ENCODE measurements at places on chromosomes 16 and 17.

- DNase-seq, result no peak
Measured at GRCh38 chr17:76232342-76232741, 8.0 kb downstream of the RNF157 start.

GRCh38 chr16:12819126-12820117 is 15.7 kb upstream of the CPPED1 start:
- DNase-seq, result peak; percentile 53

GRCh38 chr17:59846394-59847165 is 46.2 kb downstream of the TUBD1 start:
- DNase-seq, result peak; percentile 46

DNA sequence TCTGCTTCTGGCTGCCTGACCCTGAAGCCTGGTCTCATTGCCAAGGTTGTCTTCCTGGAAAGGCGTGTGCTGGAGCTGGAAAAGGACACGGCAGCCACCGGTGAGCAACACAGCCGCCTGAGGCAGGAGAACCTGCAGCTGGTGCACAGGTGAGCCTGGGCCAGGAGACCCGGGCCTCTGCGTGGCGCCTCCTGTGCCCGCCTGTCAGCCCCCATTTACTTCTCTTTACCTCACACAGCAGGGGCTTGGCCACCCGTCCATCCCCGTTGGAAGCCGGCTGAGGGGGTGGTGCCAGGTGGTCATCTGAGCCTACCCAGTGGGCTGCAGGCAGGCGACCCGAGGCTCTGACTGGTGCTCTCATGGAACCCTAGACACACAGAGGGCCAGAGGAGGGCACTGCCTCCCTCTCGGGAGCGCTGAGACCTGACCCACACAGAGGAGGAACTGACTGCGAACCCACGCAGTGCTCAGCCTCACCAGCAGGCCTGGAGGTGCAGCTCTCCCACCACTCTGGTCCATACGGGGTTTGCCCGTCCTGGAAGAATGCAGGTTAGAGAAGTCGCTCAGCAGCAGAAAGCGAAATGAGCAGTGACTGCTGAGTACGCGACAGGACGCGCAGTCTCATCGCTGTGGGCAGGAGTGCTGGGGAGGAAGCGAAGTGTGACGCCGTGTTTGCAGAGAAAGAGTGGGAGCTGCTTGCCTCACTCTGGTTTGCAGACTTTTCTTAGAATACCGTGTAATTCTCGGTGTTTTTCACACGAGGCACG is 21.9 kb upstream of the CAPN15 start:
- no peak for DNase-seq

GRCh38 chr16:19410435-19411171 is 7.1 kb upstream of the TMC5 start:
- DNase-seq, result no peak

DNA sequence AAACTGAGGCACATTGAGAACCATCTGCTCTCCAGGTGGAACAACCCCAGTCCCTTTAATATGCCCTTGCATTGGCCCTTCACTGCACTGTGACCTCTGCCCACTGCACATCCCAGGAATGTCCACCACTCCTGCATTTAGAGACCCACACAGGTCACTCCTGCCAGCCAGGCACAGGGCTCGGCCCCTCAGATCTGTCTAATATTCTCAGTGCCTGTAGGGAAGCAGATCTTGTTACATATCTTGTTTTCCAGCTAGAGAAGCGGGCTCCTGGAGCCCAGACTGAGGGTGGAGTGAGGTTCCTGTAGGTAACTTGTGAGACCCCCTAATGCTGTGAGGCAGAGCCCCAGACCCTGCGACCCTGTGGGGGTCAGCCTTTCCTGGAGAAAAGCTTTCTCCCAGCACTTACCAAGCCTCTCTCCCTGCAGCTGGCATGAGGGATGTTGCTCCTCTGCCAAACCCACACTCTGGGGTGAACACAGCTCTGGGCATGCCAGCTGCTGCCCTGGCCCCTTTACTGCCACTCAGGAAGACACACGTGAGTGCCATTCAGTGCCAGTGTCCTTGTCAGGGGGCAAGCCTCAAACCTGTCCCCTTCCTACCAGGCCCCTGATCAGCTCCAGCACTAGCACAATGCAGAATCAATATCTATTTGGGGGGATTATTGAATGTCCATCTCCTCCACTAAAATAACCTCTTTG is 40.3 kb upstream of the CRHR1 start:
- no peak for DNase-seq

- DNase-seq, result peak; percentile 17
Measured at GRCh38 chr17:59746849-59747445, 39.5 kb downstream of the VMP1 start.

DNA sequence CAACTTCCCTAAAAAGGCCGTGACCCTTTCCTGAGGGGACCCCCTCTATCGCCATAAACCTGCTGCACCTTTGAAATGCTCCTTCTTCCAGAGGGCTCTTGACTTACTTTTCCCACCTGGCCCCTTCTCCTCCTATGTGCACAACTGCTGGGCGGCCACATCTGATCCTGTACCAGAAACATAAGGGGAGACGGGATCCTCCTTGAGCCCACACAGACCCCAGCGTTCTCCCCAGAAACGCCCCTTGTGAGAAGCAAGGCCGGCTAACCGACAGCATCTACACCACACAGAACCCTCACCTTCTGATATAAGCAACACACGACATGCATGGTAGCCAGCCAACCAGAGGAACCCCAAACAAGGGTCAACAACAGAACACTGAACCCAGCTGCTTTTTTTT is 14.2 kb upstream of the MNT start:
- DNase-seq, result no peak

DNA sequence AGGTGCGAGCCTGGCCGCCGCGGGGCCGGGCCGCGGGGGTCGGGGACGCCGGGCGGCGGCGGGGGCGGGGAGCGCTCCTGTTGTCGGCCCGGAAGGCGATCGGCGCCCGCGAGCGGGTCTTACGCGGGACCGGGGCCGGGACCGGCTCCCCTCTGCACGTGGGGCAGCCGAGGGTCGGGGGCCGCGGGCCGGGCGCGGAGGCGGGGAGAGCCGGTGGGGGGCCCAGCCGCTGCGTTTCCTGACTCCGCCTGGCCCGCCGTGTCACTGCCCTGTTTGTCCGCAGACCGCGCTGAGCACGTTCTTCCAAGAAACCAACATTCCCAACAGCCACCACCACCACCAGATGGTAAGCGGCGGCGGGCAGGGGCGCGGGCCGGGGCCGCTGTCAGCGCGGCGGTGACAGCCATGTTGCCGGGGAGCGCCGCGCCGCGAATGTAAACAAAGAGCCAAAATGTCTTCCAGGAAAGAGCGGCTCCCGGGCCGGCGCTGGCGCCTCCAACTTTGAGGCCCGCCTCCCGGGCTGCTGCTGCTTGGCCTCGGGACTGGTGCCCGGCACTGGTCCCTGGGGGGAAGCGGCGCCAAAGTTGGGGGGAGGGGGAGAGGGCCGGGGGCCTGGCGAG is 586 bp downstream of the UBALD2 start:
- DNase-seq, result peak; percentile 69

GRCh38 chr16:59339871-59340270 is 605.8 kb upstream of the GOT2 start:
- no peak for DNase-seq

- no peak for DNase-seq
Measured at GRCh38 chr16:56753410-56753809, 23.5 kb downstream of the NUP93 start.

DNA sequence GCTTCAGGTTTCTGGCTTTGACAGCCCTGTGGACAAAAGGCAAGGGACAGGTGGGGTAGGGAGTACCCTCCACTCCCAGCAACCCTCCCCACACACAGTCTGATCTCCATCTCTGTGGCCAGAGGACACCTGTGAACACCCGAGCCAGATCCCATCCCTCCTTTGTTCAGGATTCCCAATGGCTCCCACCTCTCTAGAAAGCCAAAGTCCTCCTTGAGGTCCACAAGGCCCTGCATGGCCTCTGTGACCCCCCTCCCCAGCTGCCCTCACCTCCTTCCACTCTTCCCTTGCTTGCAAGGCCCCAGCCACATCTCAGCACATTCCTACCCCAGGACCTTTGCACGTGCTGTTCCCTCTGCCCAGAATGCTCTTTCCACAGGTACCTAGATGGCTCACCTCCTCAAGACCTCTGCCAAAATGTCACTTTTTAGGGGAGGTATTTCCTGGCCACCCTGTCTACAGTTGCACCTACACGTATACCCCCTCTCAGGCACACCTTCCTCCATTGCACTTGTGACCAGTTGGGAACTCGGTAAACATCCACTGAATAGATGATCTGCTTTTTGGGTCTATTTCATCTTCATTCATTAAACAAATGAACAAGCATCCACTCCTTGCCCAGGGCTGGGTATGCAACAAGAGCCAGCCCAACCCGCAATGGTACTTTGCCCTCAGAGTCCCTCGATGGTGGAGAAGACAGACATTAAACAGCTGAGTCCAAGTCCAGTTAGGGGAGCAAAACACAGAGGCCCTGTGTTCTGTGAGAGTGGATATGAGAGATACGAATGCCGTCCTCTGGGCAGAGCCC is 107.0 kb downstream of the CRLF3 start:
- DNase-seq, result no peak

GRCh38 chr16:85602402-85603202 is 10.5 kb upstream of the GSE1 start:
- DNase-seq, result no peak

All from central memory CD4-positive, alpha-beta T cell (primary cell).